ENCODE measurements at places on chromosomes 4 and X.

GRCh38 chr4:153507310-153508073 is 41.3 kb downstream of the TMEM131L start:
- DNase-seq: no peak

GRCh38 chr4:75895744-75896314 is 6.4 kb downstream of the PPEF2 start:
- peak; percentile 22 for DNase-seq

DNA sequence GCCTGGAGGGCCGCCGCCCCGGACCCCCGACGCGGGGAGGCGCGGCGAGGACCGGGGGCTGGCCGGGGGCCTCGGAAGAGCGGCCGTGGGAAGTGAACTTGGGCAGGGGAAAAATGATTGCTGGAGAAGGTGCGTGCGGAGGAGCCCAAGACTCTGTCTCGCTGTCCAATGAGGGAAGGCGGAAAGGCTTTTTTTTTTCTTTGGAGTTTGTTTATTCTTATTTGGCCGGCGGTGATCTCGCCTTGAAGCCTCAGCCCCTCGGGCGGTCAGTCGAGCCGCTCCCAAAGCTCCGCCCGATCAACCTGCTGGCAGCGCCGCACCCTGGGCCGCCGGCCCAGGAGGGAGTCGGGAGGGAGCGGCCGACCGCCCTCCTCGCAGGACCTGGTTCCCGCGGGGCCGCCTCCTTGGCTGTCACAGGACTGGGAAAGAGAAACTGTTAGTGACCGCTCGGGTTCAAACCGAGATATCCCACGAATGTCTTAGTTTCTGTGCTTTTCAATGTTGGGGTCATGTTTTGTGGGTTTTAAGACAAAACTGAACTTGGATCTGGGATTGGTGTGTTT is 2.5 kb downstream of the CPEB2 start:
- no peak for DNase-seq

DNA sequence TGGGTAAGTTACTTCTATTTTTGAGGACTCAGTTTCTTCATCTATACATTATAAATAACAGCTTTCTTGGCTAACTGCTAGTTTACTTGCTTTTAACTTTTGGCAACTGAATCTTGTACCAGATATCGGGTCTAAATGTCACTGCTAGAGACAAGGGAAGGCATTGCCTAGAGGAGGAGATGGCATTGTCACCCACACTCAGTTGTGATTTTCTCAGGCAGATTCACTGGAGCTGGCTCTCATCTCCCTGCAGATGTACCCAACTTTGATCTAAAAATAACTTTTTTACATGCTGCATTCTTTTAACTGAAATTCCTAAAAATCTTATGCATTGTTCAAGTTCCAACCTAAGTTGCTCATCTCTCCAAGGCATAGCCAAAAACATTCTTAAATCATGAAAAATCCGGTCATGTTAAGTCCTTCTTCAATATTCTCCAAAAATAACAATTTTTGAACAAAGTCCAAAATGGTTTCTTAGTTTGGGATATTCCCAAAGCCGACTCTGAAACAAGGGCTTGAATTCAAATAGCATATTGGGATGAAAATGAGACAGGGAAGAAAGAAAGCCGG is 469.0 kb upstream of the BOD1L1 start:
- no peak for DNase-seq

- DNase-seq: peak; percentile 25
These were observed 67.2 kb upstream of the ETNPPL start for GRCh38 chr4:108829966-108830492.

GRCh38 chrX:40249582-40249981 is 151.8 kb upstream of the BCOR start:
- no peak for DNase-seq

- DNase-seq: no peak
These were observed 22.1 kb downstream of the PKD2 start for GRCh38 chr4:88029556-88029955.

- no peak for DNase-seq
These were observed 45.5 kb upstream of the PPP1R2C start for GRCh38 chrX:42823443-42823842.

- no peak for DNase-seq
These were observed 190.1 kb downstream of the ZNF330 start for GRCh38 chr4:141410839-141411238.

DNA sequence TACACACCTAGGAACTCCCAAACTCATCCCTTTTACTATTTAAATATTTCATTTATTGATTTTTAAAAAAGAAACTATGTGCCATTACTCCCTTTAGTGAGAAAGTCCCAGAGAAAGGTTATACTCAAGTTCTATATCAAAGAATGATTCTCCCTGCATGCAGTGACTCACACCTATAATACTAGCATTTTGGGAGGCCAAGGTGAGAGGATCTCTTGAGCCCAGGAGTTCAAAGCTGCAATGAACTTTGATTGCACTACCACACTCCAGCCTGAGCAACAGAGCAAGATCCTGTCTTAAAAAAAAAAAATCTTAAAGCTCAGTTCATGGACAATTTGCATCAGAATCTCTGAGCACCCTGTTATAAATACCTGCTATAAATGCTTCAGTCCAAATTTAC is 9.2 kb upstream of the RBPJ start:
- no peak for DNase-seq
